CD4-positive, alpha-beta T cell treated with Interleukin-2 at 100 ng/mL for 4 hours (primary cell): ENCODE measurements at places on chromosomes 6 and 20.

GRCh38 chr6:63600136-63600535 is 27.9 kb downstream of the LOC128125822 start:
- DNase-seq = no peak

DNA sequence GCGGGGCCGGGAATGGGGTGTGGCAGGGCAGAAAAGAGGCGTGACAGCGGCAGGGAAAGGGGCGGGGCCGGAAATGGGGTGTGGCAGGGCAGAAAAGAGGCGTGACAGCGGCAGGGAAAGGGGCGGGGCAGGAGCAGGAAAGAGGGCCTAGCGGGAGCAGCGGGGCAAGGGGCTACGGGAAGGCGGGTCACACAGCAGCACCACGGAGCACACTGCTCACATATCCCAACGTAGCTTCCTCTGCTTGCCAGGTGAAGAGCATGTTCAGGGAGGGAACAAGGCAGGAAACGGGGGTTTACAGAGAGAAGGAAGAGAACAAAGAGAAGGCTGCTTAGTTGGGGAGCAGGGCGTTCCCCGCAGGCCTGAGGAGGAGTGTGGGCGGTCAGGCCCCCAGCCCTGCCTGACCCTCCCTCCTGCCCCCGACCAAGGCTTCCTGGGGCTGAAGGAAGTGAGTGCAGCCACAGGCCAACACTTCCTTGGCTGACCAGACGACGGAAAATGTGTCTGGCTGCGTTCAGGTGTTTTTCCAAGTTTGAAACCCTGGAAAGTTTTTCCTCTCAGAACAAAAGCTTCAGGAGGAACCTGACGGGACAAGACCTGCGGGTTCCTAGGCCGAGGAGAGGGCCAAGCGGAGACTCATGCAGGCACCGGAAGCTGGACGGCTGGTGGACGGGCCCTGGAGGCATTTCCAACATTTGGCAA is 13.8 kb downstream of the UCKL1 start:
- no peak for DNase-seq

GRCh38 chr6:15763837-15764236 is 101.0 kb upstream of the DTNBP1 start:
- DNase-seq = no peak

DNA sequence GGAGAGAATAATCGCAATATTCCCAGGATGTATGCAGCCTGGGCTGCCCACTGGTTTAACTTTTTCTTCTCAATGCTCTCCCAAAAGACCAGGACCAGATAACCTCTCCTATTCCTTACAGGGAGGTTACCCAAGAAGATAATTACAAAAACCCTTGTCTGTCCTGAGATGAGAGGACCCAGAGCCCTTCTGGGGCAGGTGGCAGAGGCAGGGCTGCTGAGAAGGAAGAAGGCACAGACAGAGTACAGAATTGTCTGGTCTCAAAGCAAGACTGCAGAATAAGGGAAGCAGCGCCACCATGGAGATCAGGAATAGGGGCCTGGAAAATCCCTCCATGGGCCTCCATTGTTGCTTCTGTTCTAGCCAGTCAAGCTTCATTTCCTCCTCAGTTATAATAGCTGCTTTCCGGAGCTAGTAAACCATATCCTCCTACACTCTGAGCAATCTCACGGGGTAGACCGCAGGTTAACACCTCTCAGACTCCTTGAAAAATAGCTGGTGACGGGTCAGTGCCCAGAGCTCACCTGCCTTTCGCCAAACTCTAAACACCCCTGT is 463 bp upstream of the HLA-DMB start:
- DNase-seq = peak; percentile 69

DNA sequence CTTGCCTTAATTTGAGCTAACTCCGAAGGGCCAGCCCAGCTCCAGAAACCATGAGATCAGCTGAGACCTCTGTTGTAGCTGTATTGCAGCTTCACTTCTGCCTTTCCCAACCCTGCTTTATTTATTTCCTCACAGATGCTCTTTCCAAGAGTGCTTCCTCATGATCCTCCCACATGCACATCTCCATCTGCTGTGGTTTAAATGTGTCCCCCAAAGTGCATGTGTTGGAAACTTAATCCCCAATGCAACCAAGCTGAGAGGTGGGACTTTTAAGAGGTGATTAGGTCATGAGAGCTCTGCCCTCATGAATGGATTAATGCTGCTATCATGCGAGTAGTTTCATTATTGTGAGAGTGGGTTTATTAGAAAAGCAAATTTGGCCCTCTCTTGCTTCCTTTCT is 164.4 kb upstream of the TAB2 start:
- no peak for DNase-seq

- DNase-seq = no peak
Measured at GRCh38 chr6:147870506-147871110, 362.1 kb downstream of the SAMD5 start.

DNA sequence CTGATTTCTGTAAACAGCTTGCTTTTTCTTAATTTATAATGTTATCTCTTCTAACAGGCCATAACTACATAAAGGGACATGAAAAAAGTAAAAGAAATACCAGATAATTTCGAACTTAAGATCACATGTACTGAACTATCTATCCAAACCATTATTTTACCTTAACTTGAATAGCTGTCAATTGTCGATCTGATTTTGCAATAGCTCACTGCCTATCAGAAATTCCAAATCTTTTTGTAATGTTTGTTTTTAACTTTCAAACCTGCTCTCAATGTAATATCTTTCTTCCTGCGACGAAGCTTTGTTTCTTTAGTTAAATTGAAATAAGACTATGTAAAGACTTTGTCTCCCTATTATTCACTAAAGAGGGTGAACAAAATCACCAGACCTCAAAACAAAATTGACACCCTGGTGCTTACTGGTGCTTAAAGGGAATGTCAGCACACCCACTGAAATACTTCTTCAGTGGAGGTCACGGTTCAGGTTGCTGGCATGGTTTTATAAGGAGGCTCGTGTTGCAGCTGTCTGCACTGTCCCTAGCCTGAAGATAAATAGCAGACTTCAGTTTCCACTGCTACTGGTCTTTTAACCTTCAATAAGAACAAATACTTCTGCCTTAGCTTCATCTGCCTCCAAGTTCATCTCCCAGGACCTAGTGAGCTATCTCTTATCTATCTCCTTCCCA is 117.5 kb upstream of the QKI start:
- DNase-seq = no peak

- DNase-seq = no peak
Measured at GRCh38 chr20:48184229-48184628, 398.9 kb upstream of the SULF2 start.

DNA sequence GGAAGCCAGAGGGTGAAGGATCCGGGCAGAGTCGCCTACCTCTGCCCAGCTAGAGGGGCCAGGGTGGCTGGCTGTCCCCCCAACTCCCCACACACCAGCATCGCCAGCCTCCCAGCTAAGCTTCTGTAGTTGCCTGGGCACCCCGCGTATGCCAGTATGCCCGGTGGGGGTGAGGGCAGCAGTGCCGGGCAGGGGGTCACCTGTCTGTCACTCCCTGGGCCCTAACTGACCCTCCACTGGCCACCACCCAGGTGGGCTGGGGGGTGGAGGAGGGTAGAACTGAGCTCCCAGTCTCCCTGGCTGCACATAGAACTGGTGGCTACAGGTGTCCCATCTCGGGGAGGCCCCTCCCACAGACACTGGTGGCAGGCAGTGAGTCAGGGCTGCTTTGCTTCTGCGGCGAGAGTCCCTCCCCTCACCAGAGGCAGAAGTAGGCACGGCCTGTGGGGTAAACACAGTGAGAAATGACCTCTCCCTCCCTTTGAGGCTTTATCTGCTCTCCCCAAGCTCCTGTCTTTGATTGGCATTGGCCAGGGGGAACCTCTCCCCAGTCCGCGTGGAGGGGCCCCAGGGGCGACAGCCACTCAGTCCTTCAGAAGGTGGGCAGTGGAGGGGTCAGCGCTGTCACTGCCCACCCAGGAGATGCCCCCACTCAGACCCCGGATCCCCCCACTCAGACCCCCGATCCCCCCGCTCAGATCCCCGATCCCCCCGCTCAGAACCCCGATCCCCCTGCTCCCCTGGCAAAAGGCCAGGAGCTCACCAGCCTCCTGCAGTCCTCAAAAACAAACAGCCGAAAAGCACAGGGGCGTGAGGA is 2.5 kb downstream of the NTSR1 start:
- DNase-seq = peak; percentile 21

GRCh38 chr6:50778696-50779095 is 40.0 kb upstream of the TFAP2B start:
- no peak for DNase-seq

DNA sequence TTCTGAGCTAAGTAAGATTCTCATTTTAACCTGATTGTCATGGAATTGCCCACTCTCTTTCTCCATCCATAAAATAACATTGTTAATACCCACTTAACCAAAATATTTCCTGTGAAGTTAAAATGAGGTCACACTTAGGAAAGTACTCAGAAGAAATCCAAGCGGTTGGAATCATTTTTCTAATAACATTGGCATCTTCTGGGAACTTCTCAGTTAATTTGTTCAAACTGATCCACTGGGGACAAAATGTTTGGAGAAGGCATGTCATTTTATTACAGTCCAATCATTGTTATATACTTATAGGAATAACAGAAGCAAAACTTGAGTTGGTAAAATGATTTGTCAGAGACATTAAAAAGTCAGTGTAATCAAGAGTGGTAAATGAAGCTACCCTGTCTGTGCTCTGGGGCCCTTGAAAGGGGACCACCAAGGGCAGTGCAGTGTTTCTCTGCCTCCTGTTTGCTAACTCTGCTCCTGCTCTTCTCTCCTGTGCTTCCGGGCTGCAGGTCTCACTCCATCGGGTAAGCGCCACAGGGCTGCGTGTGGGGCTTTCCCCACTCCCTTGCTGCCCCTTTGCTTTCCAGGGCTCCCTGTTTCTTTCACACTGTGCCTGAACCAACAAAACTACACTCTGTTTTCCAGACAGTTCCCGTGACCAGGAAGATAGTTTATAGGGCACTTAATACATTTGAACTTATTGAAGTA is 50.1 kb downstream of the HDDC2 start:
- no peak for DNase-seq

DNA sequence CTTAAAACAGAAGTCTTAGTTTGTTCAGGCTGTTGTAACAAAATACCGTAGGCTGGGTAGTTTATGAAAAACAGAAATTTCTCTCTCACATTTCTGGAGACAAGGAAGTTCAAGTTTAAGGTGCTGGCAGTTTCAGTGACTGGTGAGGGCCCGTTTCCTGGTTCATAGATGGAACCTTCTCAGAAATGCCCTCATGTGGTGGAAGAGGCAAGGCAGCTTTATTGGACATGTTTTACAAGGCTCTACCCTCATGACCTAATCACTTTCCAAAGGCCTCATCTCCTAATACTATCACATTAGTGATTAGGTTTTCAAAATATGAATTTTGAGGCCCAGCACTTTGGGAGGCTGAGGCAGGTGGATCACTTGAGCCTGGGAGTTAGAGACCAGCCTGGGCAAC is 2.4 kb downstream of the HEBP2 start:
- no peak for DNase-seq
